Stimulated activated CD4-positive, alpha-beta T cell treated with anti-CD3 and anti-CD28 coated beads, Interleukin-12 subunit alpha, Interleukin-12 subunit beta, amount 100 ng/mL, for 48 hours (primary cell): ENCODE measurements at places on chromosomes 11 and 22.

GRCh38 chr11:25988178-25988577, 343.8 kb upstream of the ANO3 start:
- DNase-seq: no peak

- DNase-seq: peak; percentile 5
These were observed 12.2 kb upstream of the OR52D1 start for GRCh38 chr11:5476186-5476819.

DNA sequence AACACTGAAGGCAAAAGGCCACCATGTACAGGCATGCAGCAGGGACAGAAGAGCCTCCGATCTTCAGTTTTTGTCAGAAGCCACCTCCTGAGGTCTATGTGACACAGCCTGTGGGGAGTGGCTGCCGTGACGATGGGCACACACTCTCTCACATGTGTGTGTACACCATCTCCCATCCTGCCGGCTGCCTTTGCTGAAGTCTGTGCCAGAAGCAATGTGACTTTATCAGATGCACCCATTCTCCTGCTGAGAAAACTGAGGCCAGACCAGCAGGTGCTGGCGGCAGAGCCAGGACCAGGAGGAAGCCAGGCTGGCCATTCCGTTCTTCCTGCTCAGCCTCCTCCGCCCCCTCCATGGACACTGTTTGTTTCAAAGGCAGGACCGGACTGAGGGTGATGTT, 16.7 kb downstream of the SHANK2 start:
- no peak for DNase-seq

GRCh38 chr11:16815047-16815767, 76.8 kb downstream of the C11orf58 start:
- no peak for DNase-seq

- no peak for DNase-seq
These were observed 28.5 kb upstream of the CSNK2A3 start for GRCh38 chr11:11381471-11382105.

DNA sequence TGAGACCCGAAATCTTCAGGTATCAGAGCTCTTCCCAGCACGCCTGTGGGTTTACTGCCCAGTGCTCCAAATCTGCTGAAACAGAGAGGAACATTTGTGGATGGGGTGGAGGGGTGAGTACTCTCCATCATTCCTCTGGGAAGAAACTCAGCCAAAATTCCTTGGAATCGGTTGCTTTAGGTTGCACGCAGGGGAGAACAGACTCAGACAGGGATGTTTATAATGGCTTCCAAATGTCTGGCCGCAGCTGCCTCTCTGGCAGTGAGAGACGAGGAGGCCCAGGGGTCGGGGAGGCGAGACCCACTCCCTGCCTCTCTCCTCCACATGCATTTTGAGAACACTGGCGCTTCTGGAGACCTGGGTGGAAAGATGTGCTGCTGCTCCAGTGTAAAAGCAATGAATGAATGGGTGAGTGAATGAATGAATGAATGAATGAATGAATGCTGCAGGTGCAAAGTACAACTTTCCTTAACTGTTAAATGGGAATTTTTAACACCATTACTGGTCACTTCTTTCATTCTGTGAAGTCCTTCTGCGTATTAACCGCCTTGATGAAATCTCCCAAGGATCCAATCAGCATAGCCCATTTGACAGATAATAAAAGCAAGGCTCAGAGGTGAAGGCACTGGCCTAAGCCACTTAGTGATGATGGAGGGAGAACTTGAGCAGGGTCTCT, 437.4 kb downstream of the MIAT start:
- DNase-seq: no peak

- DNase-seq: no peak
These were observed 66.7 kb upstream of the LINC01488 start for GRCh38 chr11:69414773-69415187.

GRCh38 chr11:36498721-36499120, 11.4 kb downstream of the TRAF6 start:
- no peak for DNase-seq

- DNase-seq: no peak
These were observed 21.5 kb downstream of the RPL27A start for GRCh38 chr11:8704136-8704535.

DNA sequence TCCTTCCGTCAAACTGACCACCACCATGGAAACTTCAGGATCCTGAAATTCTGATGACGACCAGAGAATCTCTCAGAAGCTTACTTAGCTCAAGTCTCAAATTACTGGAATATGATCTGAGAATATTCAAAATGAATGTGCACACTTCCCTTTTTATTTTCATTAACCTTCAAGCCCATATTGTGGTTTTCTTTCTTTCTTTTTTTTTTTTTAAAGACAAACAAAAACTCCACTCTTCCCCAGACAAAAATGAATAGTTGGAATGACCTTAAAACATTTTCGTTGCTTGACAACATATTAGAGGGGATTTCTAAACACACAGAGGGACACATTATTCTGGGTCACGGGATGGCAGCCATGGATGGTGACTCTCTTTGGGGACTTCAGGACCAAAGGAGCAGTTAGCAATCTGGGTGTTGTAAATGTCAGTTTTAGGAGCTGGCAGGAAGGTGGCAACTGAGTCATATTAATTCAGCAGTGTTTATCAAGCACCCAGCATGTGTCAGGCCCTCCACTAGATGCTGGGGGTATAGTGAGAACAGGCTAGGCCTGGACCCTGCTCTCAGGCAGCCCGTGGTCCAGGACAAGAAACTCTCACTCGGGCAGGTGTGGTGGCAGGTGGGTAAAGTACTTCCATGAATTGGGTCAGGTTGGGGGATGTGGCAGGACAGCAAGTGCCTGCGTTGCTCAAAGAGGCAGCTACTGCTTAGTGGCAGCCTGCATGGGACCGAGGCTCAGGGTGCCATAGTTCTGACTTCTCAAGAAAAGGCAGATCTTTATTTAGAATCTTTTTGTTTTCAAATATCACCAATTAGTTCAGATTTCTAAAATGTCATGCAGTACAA, 126.1 kb downstream of the HIPK3 start:
- no peak for DNase-seq

DNA sequence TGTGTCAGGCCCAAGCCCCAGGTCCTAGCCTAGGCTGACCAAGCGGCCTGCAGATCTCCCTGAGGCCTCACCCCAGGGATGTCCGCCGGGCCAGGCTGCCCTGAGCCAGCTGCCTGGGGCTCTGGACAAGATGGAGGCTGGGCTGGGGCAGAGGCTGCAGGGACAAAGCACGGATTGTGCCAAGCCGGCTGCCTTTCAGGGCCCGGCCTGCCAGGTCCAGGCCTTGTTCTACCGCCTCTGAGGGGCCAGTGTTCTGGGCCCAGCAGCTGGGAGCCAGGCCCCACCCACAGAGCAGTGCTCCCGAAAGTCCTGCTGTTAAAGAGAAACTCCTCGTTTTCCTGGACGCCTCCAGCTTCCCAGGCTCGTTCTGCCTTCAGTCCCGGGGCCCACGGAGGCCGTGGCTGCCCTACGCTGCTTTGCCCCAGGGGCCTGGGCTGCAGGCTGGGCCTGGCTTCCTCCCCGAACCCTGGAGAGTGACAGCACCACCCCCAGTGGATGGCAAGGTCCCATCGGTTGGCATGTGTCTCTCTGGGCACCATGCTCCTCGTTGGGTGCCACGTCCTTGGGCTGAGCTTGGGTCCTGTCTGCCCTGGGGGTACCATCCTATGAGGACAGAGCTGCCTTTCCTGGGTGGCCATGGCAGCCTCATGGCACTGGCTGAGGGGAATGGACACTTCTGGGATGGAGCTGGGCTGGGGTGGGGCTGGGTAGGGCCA, 7.6 kb downstream of the BRSK2 start:
- DNase-seq: no peak
